ENCODE measurements at places on chromosomes 5 and 9.
A peak's percentile ranks its signal among the peaks of the same experiment; 100 is the strongest.

- DNase-seq, result no peak
Observed at GRCh38 chr5:61964201-61964600, 341.8 kb upstream of the KIF2A start.

DNA sequence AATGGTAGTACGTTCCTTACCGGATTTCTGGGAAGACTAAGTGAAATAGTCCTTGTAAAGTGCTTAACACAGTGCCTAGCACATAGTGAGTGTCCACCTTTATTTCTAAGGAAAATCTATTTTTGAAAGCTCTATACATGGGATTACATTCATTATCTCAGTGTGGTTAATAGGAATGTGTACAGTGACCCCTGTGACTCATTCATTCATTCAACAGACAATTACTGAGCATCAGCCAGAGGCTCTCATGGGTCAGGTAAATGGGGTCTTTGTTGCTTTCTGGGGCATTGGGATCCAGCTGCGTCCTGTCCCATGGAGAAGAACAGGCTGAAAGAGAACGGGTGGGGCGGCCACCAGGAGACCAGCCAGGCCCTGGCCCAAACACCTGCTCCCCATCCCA lies 226.2 kb upstream of the TBC1D2 start:
- no peak for DNase-seq

DNA sequence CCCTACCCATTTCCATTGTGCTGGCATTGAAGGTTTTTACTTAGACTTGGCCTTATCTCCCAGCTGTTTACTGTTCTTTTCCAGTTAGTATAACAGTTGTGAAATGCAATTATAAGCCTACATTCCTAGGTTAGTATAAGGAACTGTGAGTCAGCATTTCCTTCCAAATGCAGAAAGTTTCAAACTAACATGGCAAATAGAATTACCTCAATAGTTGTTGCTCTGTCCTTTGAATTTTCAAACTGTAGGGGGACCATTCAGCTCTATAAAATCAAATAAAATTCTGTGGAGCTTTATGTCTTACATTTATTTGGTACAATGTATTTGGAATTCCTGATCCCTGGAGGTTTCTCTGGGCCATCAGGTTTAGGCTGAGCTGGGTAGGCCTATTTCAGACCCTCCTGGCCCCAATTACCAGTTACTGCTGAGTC lies 47.2 kb downstream of the ARHGEF28 start:
- DNase-seq, result no peak

DNA sequence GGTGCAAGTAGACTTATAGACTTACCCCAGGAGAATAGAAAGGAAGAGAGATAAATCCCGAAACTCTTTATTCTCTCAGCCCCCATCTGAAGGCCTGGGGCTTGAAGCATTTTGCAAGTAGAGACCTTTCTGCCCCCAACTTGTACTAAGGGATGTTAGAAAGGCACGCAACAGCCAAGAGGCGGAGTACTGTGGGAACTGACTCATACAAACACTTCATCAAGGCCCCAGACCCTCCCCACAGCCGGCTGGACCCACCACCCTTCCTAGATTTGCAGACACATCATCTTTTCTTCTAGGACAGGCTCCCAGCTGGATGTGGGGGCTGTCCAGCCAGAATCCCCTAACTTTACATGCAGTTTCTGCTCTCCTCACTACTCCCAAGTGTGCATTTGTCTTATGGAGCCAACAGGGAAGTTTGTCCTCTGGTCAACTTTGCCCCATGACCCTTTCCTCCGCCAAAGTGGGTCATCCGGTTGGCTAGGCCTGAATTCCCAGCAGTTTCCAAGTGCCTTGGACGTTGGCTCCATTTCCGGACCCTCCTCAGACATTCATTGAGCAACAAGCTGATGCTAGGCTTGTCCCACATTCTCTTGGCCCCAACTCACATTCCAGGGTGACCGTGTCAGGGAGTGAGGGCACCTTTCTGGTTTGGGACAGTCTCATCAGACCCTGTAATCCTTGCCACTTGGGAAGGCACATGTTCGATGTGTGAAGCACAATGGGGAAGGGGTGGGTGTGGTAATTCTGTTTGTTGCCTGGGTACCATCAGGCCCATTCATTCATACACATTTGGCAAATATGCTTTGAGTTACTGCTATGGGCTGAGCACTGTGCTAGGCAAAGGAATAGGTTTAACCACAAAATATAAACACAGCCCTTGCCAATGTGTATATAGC lies 64.6 kb downstream of the ABLIM3 start:
- no peak for DNase-seq

DNA sequence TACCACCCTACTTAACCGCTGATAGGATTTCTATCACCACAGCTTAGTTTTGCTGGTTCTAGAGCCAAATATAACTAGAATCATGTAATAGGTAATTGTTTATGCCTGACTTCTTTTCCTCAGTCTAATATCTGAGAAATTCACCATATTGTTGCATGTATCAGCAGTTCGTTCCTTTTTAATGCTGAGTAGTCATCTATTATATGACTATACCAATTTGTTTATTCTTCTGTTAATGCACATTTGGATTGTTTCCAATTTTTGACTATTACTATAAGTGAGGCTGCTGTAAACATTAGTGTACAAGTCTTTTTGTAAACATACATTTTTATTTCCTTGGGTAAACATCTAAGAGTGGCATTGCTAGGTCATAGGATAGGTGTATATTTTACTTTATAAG lies 25.9 kb downstream of the CSNK1G3 start:
- no peak for DNase-seq

DNA sequence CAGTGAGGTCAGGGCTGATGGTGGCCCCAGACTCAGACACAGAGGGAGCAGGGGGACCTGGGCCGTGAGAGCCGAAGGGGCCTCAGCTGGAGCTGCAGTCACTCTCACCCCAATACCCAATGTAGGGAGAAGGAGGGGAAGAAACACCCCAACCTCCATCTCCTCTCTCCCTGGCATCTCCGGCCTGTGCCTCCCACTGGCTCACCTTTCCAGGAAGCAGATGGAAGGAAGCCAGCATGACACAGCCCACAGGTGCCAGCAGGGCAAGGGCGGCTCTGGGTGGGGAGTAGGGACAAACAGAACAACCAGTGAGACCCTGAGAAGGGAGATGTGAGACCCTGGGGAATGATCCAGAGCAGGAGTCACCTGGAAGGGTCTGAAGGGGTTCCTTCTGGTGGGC lies 3.0 kb upstream of the CRB2 start:
- peak; percentile 26 for DNase-seq

GRCh38 chr5:38528162-38528703 lies 28.2 kb downstream of the LIFR start:
- no peak for DNase-seq

- no peak for DNase-seq
Observed at GRCh38 chr5:78823196-78823595, 161.9 kb downstream of the ARSB start.

GRCh38 chr9:70409800-70410199 lies 4.7 kb downstream of the KLF9 start:
- DNase-seq, result no peak

- no peak for DNase-seq
Observed at GRCh38 chr5:170312666-170313065, 15.1 kb upstream of the LCP2 start.

GRCh38 chr5:12095808-12096281 lies 191.6 kb upstream of the CTNND2 start:
- DNase-seq, result no peak

DNA sequence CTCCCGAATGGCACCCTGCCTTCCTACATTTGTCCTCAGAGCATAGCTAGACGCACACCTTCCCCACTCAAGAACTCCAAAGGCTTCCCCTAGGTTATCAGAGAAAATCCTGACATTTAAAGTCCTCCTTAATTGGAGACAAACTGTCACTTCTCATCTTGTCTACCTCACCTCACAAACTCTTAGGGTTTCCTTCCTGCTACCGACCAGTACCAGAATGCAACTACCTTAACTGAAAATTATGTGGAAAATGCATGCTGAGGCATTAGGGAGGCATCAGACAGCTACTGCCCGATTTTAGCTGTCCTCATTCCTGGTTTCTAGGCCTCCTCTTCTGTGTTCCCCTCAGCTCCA lies 17.9 kb upstream of the TNIP1 start:
- no peak for DNase-seq

DNA sequence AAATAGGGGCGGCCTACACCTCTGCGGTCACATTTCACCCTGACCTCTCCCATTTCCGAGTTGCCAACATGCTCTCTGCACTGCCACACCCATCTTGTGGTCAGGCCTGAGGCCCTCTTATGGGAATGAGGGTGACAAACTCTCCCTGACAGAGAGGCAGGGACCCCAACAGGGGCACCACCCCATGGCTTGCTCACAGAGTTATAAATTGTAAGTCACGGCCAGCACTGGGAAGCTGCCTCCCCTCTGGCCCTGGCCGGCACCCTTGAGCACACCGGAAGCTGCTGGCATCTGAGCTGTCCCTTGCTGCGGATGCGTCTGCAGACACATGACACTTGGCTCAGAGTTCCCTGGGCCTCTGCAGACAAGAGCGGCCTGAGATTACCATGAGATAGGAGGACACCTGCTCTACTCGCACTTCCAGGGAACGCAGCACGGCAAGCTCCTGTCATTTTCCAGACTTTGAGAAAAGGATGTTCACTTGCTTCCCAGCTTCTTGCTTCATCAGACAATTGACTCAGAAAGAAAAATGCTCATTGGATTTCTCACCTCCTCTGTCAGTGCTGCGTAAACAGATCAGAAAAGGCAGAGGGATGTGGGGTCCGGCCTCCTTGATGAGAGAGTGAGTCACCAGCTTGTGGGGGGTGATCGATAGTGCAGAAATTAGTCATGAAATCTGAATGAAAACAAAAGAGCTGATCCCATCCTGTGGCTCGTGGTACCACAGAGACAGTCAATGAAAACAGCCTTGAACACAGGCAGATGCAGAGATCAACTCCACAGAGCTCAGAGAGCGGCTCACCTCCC lies 269.8 kb downstream of the SYK start:
- DNase-seq, result peak; percentile 47

GRCh38 chr5:77306531-77306930 lies 96.1 kb downstream of the PDE8B start:
- DNase-seq, result no peak

GRCh38 chr5:169374761-169375160 lies 73.8 kb upstream of the SLIT3 start:
- DNase-seq, result no peak

DNA sequence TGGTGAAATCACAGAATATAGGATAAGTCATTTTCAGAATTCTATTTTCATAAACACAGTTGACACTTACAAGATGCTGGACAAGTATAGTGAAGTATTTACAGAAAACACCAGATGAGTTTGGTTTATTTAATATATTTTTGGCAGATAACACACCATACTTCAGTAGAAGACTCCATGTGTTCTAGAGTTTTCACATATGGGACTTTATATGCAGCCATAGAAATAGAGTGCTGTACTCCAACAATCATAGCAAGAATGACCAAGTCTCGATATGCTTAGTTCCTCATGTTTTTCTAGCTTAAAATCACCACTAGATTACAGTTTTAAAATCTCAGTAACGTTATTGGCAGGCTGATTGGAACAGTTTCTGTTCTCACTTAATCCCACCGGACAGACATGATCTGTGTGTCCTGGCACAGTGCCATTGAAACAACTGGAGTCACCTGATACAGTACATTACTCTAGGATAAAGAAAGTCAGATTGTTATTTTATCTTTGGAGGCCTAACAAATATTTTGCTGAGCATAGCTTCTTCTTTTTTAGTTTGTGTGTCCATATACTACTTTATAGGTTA lies 45.8 kb upstream of the ERBIN start:
- DNase-seq, result no peak

DNA sequence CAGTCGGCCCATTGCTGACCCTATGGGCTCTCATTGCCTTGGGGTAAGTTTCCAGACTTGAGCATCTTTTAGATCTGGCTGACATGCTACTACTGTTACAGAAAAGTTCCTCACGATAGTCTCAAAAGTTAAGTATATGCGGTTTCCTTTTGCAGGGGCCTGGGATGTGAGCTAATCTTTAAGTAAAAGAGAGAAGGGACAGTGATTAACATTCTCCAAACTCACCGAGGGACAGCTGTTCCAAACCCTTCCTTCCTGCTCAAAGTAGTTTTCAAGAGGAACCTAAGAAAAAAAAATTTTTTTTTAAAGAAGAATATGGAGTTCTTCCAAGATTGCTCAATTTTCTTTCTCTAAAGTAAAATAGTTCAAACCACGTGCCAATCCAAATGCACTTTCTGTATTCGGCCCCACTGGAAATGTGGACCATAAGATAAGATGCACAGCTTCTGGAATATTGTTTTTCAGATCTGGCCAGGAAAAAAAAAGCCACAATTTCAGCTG lies 168.0 kb upstream of the SPRY4 start:
- DNase-seq, result no peak

- DNase-seq, result no peak
Observed at GRCh38 chr9:74107692-74108091, 389.4 kb upstream of the RORB start.

- DNase-seq, result no peak
Observed at GRCh38 chr9:70746316-70746715, 331.9 kb upstream of the KLF9 start.

GRCh38 chr9:126687930-126688461 lies 74.3 kb downstream of the LMX1B start:
- DNase-seq, result no peak

- DNase-seq, result no peak
Observed at GRCh38 chr9:78210841-78211301, 25.0 kb upstream of the CEP78 start.

GRCh38 chr9:36187414-36187813 lies 3.3 kb upstream of the CLTA start:
- DNase-seq, result no peak

DNA sequence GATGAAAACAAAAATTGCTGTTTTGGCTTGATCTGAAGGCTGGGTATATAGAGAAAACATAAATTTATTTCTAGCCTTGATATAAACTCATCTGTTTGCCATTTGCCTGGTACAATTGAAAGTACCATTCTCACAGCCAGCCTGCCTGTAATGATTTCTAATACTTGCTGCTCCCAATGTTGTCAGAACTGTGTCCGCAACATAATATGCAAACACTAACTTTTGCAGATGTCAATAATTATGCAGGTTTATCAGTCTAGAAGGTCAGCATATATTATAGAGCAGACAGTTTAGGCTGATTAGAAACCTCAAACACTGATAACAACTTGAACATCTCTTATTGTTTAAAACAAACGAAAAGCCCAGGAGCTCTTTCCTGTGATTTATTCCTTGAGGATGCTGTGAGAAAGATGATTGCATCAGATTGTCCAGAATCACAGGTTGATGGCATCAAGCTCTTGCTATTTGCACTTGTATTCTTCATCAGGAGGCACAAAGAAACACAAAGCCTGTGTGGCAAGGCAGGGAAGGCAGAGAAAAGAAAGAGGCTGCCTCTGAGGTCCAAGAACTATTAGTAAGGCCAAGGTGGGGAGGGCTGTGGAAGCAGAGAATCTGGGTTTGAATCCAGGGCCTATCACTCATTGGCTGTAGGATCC lies 21.4 kb upstream of the HMHB1 start:
- DNase-seq, result no peak

GRCh38 chr9:97556721-97557605 lies 55.5 kb downstream of the TMOD1 start:
- DNase-seq, result no peak

GRCh38 chr9:15720861-15721260 lies 168.0 kb downstream of the CCDC171 start:
- DNase-seq, result no peak
